NCI-H1105 (cell line): ENCODE measurements at places on chromosomes 11 and 22.

DNA sequence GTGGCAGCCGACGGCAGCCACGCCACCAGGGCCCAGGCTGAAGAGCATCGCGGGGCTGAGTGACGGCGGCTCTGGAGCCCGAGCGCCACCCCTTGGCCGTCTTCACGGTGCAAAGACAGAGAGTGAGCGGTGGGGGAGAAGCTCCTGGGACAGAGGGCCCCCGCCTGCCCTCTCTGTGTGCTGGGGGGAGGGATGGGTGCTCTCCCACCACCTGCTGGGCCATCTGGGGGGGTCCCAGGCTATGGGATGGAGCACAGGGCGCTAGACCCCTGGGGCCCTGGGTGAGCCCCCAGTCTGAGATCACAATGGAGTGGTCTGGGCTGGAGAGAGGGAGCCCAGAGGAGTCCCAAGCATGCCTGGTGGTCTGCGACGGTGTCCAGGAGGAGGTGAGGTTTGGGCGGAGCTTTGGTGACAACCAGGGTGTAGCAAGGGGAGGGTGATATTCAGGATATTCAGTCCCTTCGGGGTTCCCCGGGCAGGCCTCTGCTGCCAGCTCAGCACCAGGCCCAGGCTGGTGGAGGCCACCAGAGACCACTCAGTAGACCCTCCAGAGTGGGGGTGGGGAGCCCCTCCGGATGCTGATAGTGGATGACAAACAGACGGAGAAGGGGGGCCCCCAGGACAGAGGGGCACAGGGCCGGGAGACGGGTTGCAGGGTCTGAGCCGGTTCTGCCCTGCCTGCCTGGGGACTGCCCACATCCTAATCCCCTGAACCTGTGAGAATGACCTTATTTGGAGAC lies 78.1 kb upstream of the PRR5 start:
- DNase-seq: no peak

DNA sequence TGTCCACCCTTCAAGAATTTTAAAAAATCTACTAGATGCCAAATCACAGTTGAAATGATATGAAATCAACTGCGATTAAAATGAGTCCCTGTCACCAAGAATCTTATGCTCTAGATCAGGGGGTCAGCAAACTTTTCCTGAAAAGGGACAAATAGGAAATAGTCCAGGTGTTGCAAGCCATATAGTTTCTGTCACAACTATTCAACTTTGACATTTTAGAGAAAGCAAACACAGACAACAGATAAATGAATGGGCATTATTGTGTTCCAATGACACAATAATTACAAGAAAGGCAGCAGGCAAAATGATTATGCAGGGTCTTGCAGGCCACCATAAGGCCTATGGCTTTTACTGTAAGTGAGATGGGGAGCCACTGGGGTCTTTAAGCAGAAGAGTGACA lies 58.6 kb downstream of the IMMP1L start:
- DNase-seq: no peak

GRCh38 chr11:108926841-108927577 lies 262.1 kb downstream of the DDX10 start:
- no peak for DNase-seq

GRCh38 chr11:67649634-67650510 lies 658 bp downstream of the ACY3 start:
- DNase-seq: no peak

DNA sequence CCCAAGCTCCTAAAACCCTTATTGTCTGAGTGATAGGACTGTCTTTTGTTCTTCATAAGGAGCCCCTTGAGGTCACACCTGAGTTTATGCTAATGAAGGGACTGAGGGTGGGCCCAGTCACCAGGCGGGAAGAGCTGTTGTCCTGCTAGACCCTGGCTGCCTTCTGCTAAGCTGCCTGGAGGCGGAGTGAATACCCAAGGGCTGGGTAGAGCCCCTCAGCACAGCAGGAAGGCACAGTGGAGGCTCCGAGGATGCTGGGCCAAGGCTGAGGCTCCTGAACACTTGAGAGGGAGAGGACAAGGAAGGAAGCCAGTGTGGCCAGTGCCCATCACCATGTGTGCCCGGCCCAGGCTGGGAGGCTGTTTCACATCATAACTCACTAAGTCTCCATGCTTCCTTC lies 4.8 kb upstream of the PHF21B start:
- DNase-seq: no peak
